Stimulated activated CD8-positive, alpha-beta memory T cell treated with anti-CD3 and anti-CD28 coated beads, Interleukin-4, amount 100 ng/mL, for 4 hours (primary cell): ENCODE measurements at places on chromosomes 2 and 18.

DNA sequence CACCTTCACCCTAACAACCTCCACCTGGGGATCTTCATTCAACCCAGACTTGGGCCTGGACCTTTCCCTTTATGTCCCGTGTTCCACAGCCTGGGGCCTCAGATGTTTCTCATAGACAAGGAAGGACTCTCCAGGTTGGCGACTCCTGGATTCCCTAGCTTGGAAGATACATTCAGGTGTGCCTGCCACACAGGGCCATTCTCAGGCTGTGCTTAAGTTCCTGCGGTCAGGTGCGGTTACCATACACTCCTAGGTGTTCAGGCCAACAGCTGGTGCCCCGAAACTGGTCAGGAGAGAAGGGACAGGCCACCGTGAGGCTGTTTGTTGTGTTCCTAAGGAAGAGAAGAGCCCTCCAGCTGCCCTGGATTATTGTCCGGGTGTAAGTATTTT, 15.6 kb downstream of the SLC4A3 start:
- no peak for DNase-seq

DNA sequence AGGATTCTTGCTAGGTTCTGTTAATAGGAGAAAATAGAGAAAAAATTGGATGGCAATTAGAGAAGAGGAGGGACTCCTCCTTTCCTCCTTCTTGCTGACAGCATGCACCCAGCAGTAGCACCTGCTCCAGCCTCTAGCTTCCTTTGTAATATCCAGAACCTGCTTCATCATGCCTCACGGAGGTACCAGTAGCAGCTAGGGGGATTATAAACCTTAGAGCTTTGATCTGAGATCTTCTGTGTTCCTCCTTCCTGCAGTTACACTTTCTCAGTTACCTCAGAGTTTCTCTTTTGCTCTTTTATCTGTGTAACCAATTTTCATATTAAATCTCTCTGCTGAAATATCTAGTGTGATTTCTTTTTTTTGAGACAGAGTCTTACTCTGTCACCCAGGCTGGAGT, 16.6 kb downstream of the DPP4 start:
- no peak for DNase-seq

- no peak for DNase-seq
These were observed 85.7 kb upstream of the EPHA4 start for GRCh38 chr2:221657806-221658205.

DNA sequence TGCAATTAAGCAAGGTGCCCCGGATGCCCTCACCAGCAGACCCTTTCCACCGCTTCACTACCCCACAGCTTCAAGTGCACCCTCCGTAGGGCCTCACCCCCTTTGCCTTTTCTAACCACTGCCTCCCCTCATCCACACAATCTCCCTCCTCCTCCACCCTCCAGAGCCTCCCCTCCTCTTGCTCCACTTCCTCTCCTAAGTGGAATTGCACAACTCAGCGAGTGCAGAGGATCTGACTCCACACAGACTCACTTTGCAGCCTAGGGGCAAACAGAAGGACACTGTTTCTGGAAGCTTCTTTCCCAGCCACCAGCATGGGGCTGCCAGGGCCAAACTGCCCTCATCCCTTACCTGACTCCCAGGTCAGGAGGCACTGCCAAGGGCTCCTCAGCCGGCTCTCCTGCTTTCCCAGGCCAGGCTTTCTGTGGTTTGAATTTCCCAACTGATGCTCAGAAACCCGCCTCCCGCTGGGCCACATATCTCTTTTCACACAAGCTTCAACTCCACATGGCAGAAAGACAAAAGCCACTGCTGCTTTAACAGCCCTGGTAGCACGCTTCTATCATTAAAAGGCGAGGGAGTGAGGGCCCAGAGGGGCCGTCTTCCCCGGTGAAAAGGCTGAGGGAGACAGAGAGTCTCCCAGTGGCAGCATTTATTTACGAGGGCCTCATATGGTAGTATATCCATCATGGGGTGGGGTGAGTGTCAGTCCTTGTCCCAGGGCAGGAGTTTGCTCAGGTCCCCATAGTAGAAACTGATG, 74.7 kb upstream of the MGAT4A start:
- DNase-seq = no peak

GRCh38 chr2:176001281-176001915, 669 bp downstream of the LNPK start:
- no peak for DNase-seq

DNA sequence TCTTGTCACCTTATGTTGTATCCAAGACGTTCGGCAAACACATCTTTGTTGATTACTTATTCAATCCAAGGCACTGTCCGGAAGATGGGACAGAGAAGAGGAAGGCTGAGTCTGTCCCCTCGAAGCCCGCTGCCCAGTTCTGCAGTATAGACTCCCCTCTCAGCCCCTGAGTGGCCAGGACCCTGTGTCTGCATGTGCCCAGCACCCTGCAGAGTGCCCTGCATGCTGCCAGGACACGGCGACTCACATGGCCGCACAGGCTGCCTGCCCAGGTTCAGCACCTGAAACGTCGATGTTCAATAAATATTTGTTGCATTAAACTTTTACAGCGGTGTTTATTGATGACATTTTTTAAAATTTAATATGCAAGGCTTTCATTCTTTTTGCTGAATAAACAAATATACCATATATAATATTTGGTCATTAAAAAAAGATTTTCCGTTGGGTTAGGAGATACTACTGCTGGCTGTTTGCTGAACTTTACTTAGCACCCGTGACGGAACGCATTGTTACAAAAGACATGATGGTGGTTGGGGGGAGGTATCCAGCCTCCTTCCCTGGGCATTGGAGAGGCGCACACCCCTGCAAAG, 146.5 kb downstream of the PTGR3 start:
- DNase-seq = no peak
